Glutamatergic neuron (in vitro differentiated cells): ENCODE measurements at places on chromosomes 6 and 20. TPM values are rescaled to one million over a fixed set of nuclear protein-coding genes. Genes with fewer than 3 reads are reported as not detected.

Gene PTPRA
- total RNA-seq: 59.5 TPM

Gene BEND3
- 10.9 TPM for total RNA-seq

Gene MAP7
- total RNA-seq: 2.2 TPM

Gene RFX6
- not detected for total RNA-seq

Gene PPP1R3G
- not detected for total RNA-seq

DNA sequence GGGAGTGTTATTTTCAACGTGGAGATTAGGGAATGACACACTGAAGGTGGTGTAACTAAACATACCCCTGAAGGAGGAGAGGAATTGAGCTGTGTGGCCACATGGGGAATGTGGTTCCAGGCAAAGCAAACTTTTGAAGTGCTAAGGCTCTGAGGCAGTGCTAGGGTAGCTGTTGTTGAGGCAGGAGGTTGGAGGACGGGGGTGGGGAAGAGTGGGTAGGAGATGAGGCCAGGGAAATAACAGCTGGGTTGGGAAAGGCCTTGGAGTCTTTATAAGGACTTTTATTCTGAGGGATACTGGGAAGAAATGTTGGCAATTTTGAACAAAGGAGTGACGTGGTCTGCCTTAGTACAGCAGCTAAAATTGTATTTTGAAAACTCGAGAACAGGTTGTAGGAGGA lies 13.0 kb downstream of the RPRD1B start:
- no peaks in the 10 kb centered on the region for H3K27me3 ChIP-seq
- H3K36me3 ChIP-seq: no peaks in the 10 kb centered on the region
- H3K4me1 ChIP-seq: no peaks in the 10 kb centered on the region
- DNase-seq: no peak

- peaks cover 3% of the 10 kb centered on the region for H3K27me3 ChIP-seq
- no peak overlapping the region for H3K4me3 ChIP-seq
- no peak for DNase-seq
- peaks cover 14% of the 10 kb centered on the region for H3K4me1 ChIP-seq
Measured at GRCh38 chr20:48586730-48587129, 241.1 kb downstream of the PREX1 start.

GRCh38 chr6:122753688-122754056 lies 25.8 kb upstream of the FABP7 start:
- DNase-seq: no peak
- H3K4me3 ChIP-seq: no peak overlapping the region
- H3K27ac ChIP-seq: no peak overlapping the region

- H3K27ac ChIP-seq: no peak overlapping the region
- no peak overlapping the region for H3K4me3 ChIP-seq
- no peaks in the 10 kb centered on the region for H3K4me1 ChIP-seq
- H3K36me3 ChIP-seq: peaks cover 8% of the 10 kb centered on the region
Measured at GRCh38 chr6:17269840-17270239, 11.3 kb upstream of the RBM24 start.
